ENCODE measurements at places on chromosomes 6 and 20.

DNA sequence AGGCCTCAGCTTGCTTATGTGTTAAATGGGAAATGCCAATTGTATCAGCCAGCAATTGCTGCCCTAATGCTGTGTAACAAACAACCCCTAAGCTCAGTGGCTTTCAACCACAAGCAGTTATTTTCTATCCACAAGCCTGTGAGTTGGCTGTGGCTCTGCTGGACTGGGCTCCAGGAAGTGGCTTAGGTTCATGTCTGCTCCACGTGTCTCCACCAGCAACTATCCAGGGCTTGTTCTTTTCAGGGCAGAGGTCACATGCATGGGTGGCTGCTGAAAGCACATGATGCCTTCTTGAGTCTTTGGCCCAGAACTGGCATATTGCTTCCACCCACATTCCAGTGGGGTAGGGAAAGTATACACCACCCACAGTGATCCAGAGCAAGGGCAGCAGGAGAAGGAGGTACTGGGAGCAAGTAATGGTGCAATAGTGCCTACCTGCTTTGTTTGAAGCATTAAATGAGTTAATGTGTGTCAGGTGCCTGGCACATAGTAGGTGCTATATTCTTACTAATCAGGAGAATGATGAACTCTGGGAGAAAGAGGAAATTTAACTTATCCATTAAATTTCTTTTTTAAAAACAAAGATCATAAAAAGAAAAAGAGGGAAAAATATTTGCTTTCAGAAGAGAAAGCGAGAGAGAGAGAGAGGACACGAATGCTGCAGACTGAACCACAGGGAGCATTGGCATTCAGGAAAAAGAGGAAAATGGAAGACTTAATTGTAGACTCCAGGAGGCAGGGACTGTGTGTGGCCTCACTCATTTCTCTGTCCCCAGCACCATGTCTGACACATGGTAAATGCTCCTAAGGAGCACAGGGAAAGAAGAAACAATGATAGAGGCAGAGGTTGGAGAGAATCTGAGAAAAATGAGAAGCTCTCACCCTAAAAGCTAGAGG, 25.2 kb upstream of the RNF24 start:
- no peak for DNase-seq

GRCh38 chr6:52517502-52518278, 59.2 kb downstream of the TRAM2 start:
- DNase-seq: peak; percentile 82

GRCh38 chr20:57464642-57465211, 60.2 kb downstream of the CTCFL start:
- DNase-seq: peak; percentile 67

GRCh38 chr6:15264902-15265761, 19.3 kb downstream of the JARID2 start:
- DNase-seq: peak; percentile 51

DNA sequence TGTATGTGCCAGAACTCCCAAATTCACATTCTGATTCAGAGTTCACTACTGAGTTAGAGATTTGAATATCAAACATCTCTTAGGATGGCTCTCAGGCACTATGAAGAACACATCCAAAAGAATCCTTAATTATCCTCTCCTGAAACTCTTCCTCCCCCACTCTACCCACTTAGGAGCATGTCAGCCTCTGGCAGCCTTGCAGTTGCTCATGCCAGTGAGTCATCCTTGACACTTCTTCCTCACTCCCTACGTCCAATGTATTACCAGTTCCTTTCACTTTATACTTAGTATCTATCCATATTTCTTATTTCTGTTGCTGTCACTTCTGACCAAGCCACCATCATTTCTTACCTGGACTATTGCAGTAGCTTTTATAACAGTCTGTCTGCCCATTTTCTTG, 192.0 kb upstream of the IMPG1 start:
- DNase-seq: no peak

- no peak for DNase-seq
Observed at GRCh38 chr20:32130352-32130751, 20.8 kb downstream of the TM9SF4 start.

- DNase-seq: no peak
Observed at GRCh38 chr6:82182756-82183155, 64.8 kb downstream of the IBTK start.

DNA sequence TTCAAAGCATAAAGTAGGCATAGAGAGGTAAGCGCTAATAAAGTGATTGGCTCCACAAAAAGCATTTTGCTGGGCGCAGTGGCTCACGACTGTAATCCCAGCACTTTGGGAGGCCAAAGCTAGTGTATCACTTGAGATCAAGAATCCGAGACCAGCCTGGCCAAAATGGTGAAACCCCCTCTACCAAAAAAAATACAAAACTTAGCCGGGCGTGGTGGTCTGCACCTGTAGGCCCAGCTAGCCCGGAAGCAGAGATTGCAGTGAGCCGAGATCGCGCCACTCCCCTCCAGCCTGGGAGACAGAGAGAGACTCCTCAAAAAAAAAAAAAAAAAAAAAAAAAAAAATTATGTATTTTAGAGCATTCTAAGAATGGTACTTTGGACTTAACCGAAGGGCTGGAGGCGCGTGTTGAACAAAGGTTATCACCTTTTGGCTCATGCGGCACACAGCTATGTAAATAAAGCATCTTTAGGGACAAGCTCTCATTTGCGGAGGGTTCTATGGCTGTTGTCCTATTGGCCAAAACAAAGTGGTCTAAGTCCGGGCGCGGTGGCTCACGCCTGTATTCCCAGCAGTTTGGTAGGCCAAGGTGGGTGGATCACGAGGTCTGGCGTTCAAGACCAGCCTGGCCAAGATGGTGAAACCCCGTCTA, 17.4 kb downstream of the HFE start:
- peak; percentile 57 for DNase-seq

All from K562 (cell line).